ENCODE measurements at places on chromosomes 1 and 21.

GRCh38 chr1:49694251-49694827 lies 329.4 kb downstream of the AGBL4 start:
- DNase-seq = no peak

GRCh38 chr1:112882271-112882744 lies 73.7 kb downstream of the SLC16A1 start:
- DNase-seq = no peak

DNA sequence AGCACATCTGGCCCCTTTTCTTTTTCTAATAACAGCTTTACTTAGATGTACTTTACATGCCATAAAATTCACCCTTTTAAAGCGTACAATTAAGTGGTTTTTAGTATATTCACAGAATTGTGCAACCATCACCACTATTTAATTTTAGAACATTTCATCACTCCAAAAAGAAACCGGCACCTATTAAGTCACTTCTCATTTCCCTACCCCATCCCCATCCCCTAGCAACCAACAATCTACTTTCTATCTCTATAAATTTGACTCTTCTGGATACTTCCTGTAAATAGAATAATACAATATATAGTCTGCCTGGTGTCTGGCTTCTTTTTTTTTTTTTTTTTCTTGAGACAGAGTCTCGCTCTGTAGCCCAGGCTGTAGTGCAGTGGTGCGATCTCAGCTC lies 59.5 kb upstream of the ENAH start:
- DNase-seq = no peak

GRCh38 chr1:9195651-9196050 lies 38.9 kb upstream of the H6PD start:
- no peak for DNase-seq

DNA sequence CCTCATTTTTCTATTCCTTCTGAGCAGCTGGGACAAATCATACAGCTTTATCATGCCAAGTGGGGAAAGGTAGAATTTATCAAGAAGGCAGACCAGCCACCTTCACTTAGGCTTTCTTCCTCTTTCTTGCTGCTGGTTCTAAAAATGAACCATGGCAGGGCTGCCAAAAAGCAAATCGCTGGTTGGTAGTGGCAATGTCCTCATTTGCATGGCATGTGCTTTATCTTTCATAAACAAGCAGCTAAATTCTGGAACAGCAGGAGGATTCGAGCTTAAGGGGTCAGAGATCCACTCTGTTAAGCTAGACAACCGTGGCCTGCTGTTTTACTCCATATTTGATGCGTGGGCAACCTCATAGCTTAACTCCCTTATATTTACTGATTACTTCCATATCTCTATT lies 91.3 kb downstream of the RPE65 start:
- no peak for DNase-seq

GRCh38 chr1:171507435-171507834 lies 22.1 kb downstream of the PRRC2C start:
- no peak for DNase-seq

GRCh38 chr1:84086616-84087015 lies 57.5 kb upstream of the PRKACB start:
- DNase-seq = no peak

DNA sequence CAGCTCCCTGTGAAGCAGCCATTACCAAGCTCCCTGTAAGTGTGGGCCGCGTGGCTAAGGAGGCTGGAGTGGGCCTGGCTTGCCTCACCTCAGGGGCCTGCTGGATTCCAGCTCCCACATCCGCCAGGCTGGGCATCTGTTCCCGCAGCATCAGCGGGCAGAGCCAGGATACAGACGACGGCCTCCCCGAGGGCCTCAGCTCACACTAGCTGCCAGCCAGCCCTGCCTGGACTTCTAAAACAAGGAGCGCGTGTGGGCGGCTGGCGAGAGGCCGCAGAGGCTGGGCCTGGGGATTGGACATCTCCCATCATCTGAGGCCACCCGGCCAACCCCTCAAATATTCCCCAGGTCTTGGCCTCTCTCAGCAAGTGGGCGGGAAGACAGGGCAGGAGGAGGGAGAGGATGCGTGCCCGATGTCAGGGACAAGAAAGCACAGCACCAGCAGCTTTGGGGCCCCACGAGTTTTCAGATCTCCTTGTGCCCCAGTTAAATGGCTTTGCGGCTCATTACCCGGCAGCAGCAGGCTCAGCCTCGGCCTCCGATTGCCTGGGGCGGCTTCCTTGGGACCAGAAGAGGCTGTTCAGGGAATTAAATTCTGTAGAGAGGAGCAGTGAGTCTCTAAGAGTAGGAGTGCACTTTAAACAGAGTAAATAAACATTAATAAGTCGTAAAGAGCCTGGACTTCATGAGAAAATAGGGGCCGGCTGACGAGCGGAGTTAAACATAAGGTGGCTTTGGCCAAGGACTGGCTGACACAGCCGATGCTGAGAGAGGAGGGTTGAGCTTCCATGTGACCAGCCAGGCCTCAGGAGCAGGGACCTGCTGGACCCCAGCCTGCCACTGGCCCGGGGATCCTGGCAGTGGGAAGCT lies 208.9 kb upstream of the C1orf174 start:
- no peak for DNase-seq

DNA sequence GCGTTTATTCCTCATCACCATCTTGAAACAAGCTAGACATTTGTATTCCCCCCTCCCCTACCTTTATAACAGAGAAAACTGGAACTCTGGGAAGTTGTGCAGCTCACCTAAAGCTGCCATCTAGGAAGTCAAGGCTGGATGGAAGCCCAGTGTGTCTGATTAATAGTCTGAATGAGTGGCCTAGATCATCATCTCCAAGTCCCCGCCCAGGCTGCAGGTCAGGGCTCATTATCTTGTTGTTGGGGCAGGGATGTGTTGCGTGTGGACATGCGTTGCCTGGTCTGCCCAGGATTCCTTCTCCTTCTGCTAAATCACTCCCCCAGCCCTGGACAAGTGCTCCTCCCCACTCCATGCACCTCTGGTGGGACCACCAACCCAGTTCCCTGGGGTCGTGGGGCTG lies 14.7 kb upstream of the KAZN start:
- no peak for DNase-seq

- no peak for DNase-seq
Measured at GRCh38 chr21:46040707-46041106, 57.2 kb upstream of the COL6A2 start.

GRCh38 chr1:172084876-172085275 lies 243.6 kb downstream of the DNM3 start:
- no peak for DNase-seq

DNA sequence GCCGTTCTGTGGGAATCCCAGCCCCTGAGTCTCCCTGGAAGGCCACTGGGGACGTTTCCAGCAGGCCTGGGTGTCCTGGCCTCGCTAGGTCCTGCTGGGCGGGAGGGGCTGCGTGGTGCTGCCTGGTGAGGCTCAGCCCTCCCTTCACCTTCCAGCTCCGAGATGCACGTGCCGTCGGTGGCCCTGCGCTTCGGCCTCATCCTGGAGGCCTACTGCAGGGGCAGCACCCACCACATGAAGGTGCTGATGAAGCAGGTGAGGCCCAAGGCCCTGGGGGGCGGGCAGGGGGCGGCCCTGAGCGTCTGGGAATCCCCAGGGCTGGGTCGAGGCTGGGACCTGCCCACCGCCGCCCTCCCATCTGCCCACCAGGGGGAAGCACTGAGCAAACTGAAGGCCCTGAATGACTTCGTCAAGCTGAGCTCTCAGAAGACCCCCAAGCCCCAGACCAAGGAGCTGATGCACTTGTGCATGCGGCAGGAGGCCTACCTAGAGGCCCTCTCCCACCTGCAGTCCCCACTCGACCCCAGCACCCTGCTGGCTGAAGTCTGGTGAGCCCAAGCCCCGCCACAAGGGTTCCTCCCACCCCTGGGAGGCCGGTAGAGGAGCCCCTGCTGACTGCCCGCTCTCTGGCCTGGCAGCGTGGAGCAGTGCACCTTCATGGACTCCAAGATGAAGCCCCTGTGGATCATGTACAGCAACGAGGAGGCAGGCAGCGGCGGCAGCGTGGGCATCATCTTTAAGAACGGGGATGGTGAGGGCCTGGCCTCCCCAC lies 70.3 kb downstream of the PIK3CD start:
- no peak for DNase-seq

DNA sequence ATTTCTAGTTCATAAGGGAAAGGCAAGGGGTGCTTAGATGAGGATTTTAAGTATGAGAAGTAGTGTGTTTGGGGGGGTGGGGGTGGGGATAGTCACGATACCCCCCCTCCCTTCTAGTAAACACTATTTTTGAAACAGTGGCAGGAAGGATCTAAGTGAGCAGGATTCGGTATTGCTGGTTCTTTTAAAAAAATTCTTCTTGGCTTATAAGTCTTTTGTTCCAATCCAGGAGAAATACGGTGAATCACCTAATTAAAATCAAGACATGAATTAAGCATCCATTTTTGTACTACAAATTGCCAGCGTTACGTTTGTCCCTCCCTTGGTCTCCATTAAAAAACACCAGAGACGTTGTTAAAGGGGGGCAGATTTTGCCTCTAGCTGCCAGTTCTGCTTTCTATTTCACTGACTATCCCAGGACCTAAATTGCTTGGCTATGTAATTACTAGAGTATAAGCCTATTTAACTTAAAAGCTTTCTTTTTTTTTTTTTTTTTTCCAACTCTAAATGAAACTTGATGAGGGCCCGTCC lies 911 bp downstream of the LMO4 start:
- DNase-seq = no peak

DNA sequence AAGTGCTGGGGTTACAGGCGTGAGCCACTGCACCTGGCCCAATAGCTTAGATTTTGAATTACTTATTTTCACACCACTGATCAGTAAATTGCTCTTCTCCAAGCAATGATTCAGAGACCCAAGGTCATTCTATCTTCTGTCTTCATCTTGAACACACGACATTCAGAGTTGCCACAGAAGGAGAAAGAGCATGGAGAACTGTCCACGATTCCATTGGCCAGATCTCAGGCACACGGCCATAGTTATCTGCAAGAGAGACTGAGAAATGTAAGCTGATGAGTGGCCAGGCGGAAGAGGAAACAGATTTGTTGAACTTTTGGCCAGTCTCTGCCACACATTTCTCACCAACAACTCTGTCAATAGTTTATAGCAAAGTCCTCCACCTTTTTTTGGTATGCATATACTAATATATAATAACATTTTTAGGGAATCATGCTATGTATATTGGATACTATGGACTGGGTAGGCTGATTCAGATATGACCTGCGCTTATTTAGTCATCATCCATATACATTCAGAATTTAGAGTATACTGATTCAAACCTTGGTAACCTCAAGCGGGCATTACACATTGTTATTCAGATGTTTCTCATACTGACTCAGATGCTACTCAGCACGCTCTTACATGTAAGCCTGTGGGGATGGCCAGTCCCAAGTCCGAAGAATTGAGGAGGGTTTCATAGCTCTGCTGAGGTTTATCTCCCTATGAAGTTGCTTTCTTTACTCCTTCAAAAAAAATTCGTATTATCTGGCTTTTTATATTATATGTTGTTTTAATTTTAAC lies 25.5 kb upstream of the CAP1 start:
- DNase-seq = peak; percentile 49

- no peak for DNase-seq
Measured at GRCh38 chr1:117812869-117813511, 116.4 kb downstream of the GDAP2 start.

- no peak for DNase-seq
Measured at GRCh38 chr1:168507231-168507630, 36.6 kb downstream of the XCL2 start.

DNA sequence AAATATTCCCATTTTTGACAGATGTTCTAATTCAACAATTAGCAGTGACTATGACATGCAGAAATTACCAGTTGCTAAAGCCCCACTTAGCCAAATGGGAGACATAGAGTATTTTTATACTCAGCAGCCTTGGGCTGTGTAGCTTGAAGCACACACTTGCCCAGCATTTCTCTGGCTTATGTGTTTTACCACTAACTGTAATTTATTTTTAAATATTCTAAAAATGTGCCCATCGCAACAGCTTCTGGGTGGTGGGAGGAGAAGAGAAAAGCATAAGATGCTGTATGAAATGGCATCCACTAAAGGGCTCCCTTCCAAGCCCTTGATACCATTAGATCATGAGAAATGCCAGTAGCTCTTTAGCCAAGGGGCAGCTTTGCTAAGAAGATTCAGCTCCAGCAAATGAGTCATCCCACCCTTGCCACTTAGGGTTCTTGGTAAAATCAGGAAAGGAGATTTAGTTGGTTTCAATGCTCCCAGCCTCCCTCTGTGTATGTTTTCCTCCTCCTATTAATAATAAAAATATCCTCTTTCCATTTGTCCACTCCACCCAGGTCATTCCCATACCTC lies 462.7 kb upstream of the DEPDC1 start:
- DNase-seq = no peak

- DNase-seq = peak; percentile 30
Measured at GRCh38 chr1:43373066-43373940, 5.5 kb upstream of the ELOVL1 start.

- DNase-seq = no peak
Measured at GRCh38 chr21:28151758-28152157, 840.9 kb downstream of the LTN1 start.

DNA sequence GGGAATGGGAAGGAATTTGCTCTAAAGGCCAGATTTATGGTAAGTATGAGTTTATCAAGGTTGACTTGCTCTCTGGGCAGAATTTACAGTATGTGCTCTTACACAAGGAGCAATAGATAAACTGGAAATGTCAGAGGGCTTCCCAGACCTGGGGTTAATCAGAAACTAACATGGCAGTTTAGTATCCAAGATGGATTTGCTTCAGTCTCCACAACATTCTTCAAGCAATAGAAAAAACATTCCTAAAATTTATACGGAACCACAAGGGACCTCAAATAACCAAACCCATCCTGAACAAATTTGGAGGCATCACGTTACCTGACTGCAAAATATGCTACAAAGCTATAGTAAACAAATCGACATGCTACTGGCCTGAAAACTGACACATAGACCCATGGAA lies 606.7 kb upstream of the CHRM3 start:
- no peak for DNase-seq

DNA sequence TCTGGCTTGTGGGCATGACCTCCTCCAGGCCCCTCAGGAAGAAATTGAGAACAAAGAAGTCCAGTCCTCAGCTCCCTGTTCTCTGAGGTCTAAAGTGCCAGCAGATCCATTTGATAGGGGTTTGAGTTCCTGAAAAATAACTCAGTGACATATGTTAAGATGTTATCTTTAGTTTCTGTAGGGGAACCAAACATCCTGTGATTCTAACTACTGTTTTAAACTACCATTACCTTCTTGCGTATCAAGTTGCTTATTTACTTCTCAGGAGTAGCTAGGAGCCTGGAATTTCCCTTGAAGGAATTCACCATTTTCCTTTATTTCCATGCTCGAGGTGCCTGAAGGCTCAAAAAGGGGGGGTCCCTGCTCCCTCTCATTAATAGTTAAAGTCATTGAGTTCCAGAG lies 18.8 kb upstream of the LIN9 start:
- no peak for DNase-seq

All from SW 1271 (cell line).